ENCODE measurements at places on chromosomes 5 and 9.
A peak's percentile ranks its signal among the peaks of the same experiment; 100 is the strongest.

DNA sequence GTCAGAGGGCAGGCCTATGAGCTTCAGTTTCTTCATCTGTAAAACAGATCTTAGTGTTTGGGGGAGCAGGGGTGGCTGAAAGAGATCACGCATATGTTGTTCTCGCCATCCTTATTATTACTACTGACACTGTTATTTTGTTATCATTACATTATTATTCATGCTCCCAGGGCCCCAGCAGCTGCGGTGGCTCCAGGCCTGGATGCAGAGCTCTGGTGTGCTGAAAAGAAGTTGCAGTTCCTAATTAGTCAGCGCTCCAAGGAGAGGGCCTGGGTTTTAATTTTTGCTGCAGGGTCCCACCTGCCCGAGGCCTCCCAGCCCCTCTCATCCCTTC lies 19.5 kb downstream of the CXXC5 start:
- no peaks in the 10 kb centered on the region for H3K27me3 ChIP-seq
- peak overlapping the region; percentile 63 for H3K27ac ChIP-seq
- H3K36me3 ChIP-seq, result 0 out of 2 replicates have a peak, but pooled peaks cover 4% of the 10 kb centered on the region
- H3K4me1 ChIP-seq, result peaks cover 62% of the 10 kb centered on the region
- DNase-seq, result no peak

DNA sequence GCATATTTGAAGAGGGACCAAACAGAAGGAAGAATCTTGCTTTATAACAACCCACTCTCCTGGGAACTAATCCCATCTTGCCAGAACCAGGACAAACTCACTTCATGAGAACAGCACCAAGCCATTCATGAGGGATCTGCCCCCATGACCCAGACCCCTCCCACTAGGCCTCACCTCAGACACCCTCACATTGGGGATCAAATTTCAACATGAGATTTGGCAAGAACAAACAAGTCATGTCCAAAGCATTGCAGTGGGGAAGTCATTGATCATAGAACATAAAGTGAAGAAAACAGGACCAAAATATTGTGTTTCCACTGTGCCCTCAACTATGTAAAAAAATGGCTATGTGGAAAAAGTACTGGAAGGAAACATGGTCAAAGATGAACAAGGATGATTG lies 43.9 kb downstream of the MAP1B start:
- H3K27ac ChIP-seq, result no peak overlapping the region
- H3K4me3 ChIP-seq, result no peak overlapping the region
- peaks cover 8% of the 10 kb centered on the region for H3K27me3 ChIP-seq
- DNase-seq, result no peak
- no peaks in the 10 kb centered on the region for H3K36me3 ChIP-seq

DNA sequence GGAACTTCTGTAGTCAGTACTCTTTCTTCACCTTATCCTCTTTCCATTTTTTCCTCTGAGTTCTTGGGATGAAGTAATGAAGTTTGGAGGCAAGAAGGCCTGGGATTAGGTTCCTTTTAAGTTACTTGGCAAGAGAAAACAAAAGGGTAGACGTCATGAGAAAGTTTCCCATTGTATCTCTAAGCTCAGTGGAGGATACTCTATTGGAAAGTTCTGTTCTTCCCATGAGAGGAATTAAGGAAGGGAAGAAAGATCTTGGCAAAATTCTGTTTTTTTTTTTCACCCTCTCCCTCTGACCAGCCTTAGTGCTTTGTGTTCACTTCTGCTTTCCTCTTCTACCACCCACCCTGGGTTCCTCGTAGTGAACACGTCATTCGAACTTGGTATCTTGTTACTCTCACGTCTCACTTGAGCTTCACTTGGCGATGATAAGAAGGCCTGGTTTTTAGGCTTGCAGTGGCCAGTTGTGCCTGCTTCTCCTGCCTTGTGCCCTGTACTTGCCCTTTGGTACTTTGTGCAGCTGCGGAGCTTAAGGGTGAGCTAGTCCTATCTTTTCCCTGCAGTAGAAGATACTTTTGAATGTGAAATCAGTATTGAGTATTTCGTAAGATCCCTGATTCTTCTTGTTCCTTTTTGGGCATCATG lies 67.0 kb downstream of the ARHGAP26 start:
- no peaks in the 10 kb centered on the region for H3K36me3 ChIP-seq
- H3K27ac ChIP-seq, result no peak overlapping the region
- H3K27me3 ChIP-seq, result no peaks in the 10 kb centered on the region
- no peak for DNase-seq

- no peaks in the 10 kb centered on the region for H3K36me3 ChIP-seq
- H3K27ac ChIP-seq, result no peak overlapping the region
- no peaks in the 10 kb centered on the region for H3K4me1 ChIP-seq
- DNase-seq, result no peak
- no peak overlapping the region for H3K4me3 ChIP-seq
Measured at GRCh38 chr5:16406630-16407029, 59.0 kb downstream of the ZNF622 start.

DNA sequence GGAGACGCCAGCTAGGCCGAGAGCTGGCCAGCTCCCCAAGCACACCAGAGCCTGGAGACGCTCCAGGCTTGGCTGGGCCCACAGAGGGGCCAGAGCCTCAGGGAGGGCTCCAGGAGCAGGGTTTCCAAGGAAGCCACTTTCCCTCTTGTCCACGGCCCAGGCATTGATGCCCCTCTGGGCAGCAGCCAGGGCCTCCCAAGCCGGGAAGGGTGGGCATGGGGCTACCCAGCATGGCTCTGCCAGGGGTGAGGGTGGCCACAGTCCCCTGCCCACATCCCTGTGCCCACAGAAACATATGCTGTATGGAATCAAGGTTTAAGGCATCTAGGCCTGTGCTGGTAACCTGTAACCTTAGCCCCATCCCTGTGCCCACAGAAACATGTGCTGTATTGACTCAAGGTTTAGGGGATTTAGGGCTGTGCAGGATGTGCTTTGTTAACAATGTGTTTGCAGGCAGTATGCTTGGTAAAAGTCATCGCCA lies 1.5 kb upstream of the DPP7 start:
- peaks cover 26% of the 10 kb centered on the region for H3K4me1 ChIP-seq
- no peak overlapping the region for H3K27ac ChIP-seq
- H3K27me3 ChIP-seq, result no peaks in the 10 kb centered on the region
- no peak overlapping the region for H3K4me3 ChIP-seq
- H3K36me3 ChIP-seq, result peaks cover 21% of the 10 kb centered on the region

- H3K4me3 ChIP-seq, result no peak overlapping the region
- H3K36me3 ChIP-seq, result no peaks in the 10 kb centered on the region
- H3K4me1 ChIP-seq, result peaks cover 9% of the 10 kb centered on the region
- DNase-seq, result no peak
- no peaks in the 10 kb centered on the region for H3K27me3 ChIP-seq
Measured at GRCh38 chr9:16601991-16602390, 268.5 kb downstream of the BNC2 start.

DNA sequence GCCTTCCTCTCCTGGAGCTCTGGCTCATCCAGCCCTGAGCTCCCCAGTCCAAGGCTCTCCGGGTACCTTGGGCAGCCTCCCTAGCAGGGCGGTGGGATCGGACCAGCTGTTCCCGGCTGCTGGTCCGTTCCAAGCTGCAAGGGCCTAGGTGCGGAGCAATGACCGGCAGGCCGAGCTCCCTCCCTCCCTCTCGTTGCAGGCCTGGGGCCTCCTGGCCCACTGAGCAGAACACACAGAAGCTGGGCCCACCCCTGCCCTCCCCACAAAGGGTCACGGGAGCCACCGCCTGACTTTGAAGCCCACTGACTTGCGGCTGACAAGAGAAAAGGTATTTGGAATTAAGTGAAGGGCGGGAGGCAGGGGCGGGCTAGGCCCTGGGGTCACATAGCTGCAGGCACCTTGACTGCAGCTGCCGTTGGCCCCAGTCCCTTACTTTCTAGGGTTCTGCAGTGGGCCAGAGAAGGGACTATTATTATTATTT lies 104.7 kb upstream of the IER5L start:
- H3K4me3 ChIP-seq, result no peak overlapping the region
- no peak for DNase-seq
- H3K36me3 ChIP-seq, result no peaks in the 10 kb centered on the region
- no peaks in the 10 kb centered on the region for H3K4me1 ChIP-seq
- no peak overlapping the region for H3K27ac ChIP-seq
- H3K27me3 ChIP-seq, result no peaks in the 10 kb centered on the region

DNA sequence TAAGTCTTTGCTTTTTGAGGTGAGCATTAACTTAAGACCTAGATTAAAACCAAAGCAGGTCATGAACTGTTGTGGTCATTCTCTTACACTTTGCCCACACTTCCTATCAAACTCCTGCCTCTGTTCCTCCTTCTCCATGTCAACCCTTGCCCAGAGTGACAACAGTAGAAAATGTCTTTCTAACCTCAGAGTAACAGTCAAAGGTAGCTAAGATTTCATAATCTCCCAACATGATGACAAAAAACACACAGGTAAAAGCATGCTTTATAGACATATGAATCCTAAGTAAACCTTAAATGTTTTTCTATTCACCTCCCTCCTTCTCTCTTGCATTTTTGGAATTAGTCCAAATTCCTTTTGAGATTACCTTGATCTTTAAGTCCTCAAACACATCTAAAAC lies 422.3 kb downstream of the SPATA31D1 start:
- H3K4me1 ChIP-seq, result no peaks in the 10 kb centered on the region
- H3K27me3 ChIP-seq, result no peaks in the 10 kb centered on the region
- no peaks in the 10 kb centered on the region for H3K36me3 ChIP-seq
- no peak overlapping the region for H3K27ac ChIP-seq

DNA sequence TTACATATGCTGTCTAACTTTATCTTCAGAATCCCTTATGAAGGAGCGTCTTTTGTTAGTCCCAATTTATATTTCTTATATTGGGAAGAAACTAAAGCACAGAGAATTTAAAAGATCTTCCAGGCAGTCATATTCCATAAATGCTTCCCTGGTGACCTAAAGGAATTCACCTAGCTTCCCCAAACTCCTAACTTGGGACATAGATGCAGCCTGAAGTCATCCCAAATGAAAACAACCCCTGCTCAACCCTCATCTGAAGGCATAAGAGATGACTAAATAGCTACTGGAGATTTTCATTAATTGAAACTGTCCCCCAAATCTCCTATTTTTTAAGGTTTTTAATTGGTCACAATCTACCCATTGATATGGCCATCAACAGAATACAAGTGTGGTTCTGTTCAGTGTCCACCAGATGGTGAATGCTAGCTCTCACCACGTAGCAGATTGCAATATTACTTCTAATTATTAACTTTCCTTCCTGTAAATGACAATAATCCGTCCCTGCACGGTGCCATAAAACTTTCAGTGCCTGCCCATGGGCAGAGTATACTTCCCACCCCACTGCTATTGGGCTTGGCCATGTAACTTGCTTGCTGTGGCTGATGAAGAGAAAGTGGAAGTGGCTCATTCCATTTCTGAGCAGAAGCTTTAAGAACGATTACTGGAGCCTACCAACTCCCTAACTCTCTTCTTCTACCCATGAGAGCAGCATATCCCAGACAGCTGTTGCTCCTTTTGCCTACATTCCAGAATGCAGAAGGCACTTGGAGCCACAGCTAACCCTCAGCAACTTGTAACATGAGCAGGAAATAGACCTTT lies 18.7 kb downstream of the PRUNE2 start:
- no peaks in the 10 kb centered on the region for H3K27me3 ChIP-seq
- H3K4me1 ChIP-seq, result no peaks in the 10 kb centered on the region
- no peak for DNase-seq
- H3K4me3 ChIP-seq, result no peak overlapping the region
- H3K27ac ChIP-seq, result no peak overlapping the region

- no peaks in the 10 kb centered on the region for H3K27me3 ChIP-seq
- no peaks in the 10 kb centered on the region for H3K36me3 ChIP-seq
- no peak overlapping the region for H3K4me3 ChIP-seq
- no peaks in the 10 kb centered on the region for H3K4me1 ChIP-seq
Measured at GRCh38 chr5:141042555-141042954, 8.6 kb upstream of the PCDHB1 start.
